ENCODE measurements at places on chromosomes 6 and 20.

GRCh38 chr6:13216236-13217014 is 111.9 kb downstream of the TBC1D7 start:
- DNase-seq, result no peak

GRCh38 chr6:105824732-105825131 is 261.4 kb upstream of the PRDM1 start:
- DNase-seq, result no peak

- no peak for DNase-seq
These were observed 126.5 kb downstream of the CDK19 start for GRCh38 chr6:110688661-110689268.

DNA sequence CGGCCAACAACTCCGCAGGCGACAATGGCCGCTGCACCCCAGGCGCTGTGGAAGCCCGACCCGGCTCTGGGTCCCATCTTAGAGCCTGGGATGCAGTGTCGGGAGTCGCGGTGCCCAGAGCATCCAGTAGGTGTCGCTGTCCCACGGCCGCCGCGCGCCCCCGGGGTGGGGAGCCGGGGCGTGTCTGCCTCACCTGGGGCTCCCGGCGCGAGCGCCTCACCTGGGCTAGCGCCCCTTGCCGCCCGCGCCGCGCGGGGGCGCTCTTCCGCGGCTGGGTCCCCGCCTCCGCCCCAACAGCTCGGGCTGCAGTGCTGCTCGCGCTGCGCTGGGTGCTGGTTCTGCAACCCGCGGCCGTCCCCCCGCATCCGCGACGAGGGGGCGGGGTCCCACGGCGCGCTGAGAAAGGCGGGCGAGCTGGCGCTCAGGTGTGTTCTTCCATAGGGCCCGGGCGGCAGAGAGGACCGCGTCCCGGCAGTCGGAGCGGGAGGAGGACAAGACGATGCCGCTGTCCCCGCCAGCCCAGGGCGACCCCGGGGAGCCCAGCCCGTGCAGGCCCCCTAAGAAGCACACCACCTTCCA is at the start of gene CRYBG1:
CRYBG1 (plus strand) TSS at position 308 of the 579 bp plus-strand sequence; CDS start at position 500, 192 bp downstream.
- DNase-seq, result peak; percentile 36

- DNase-seq, result no peak
These were observed 4.9 kb upstream of the PI16 start for GRCh38 chr6:36949636-36950035.

Measured in NCI-H1694 (cell line).